ENCODE measurements at places on chromosomes 11 and 22.

GRCh38 chr11:10326012-10326964 lies 21.4 kb downstream of the ADM start:
- no peak for DNase-seq

GRCh38 chr11:35162745-35163144 lies 23.8 kb downstream of the CD44 start:
- no peak for DNase-seq

GRCh38 chr11:127649958-127650357 lies 649.4 kb upstream of the KIRREL3 start:
- DNase-seq, result no peak

- no peak for DNase-seq
Measured at GRCh38 chr22:49609207-49609876, 218.3 kb downstream of the BRD1 start.

GRCh38 chr11:80024119-80024518 lies 583.3 kb upstream of the TENM4 start:
- DNase-seq, result no peak

DNA sequence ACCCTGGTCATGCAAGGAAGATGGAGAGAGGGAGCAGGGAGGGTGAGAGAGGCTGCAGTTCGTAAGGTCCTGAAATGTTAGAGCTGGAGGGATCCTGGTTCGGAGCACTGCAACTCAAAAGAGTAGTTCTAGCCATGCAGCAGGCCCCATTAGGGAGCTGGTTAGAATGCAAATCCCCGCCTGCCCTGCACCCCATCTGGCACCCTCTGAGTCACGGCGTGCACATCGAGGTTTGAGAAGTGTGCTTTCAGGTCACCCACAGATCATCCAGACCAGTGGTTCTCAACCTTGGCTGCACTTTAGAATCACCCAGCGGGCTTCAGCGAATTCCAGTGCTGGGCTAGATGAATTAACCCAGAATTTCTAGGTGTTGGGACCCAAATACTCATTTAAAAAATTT lies 48.2 kb downstream of the ST3GAL4 start:
- no peak for DNase-seq

- no peak for DNase-seq
Measured at GRCh38 chr11:88536616-88537265, 199.2 kb upstream of the CTSC start.

DNA sequence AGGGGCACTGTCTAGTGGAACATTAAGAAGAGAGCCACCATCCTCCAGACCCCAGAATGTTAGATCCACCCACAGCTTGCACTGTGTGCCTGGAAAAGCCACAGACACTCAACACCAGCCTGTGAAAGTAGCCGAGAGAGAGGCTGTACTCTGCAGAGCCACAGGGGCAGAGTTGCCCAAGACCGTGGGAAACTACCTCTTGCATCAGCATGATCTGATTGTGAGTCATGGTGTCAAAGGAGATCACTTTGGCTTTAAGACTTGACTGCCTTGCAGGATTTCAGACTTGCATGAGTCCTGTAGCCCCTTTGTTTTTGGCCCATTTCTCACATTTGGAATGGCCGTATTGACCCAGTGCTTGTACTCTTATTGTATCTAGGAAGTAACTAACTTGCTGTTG lies 115.9 kb upstream of the CCDC179 start:
- DNase-seq, result peak; percentile 21

- no peak for DNase-seq
Measured at GRCh38 chr11:416757-417621, 2.2 kb upstream of the SIGIRR start.

GRCh38 chr22:19904935-19905334 lies 36.6 kb upstream of the COMT start:
- no peak for DNase-seq

DNA sequence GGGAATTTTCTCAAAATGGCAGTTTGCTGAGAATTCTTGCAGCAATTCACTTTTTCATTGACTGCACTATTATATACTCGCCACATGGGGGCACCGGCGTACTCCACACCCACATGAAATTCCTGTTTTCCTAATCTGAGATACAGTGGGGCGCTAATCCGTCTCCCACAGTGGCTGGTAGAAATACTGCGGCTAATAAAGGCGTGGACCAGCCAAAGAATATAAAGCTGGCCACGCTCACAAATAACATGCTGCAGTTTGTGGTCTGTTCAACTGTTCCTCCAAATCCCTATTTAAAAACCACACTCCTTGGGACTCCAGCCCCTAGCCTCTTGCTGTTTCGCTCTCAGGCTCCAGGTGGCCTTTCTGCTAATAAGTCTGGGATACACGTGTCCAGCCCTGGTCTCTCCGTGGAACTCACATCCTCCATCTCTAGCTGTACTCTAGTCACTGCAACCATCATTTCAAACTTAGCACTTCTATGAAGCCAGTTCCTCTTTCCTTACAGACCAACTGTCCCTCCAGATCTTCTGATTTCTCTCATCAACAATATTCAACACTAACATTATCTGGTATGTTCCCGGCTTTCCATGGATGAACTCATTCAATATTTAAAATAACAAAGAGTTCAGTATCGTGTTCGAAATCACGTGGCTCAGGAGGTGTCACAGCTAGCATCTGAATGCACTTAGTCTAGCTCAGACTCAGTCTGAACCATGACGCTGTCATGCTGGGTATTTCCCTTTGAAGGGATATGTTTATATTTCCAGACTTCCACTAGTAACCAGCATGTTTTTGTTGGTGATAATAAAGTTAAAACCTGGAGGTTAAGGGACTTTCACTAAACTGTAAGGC lies 22.0 kb downstream of the TBRG1 start:
- DNase-seq, result no peak

DNA sequence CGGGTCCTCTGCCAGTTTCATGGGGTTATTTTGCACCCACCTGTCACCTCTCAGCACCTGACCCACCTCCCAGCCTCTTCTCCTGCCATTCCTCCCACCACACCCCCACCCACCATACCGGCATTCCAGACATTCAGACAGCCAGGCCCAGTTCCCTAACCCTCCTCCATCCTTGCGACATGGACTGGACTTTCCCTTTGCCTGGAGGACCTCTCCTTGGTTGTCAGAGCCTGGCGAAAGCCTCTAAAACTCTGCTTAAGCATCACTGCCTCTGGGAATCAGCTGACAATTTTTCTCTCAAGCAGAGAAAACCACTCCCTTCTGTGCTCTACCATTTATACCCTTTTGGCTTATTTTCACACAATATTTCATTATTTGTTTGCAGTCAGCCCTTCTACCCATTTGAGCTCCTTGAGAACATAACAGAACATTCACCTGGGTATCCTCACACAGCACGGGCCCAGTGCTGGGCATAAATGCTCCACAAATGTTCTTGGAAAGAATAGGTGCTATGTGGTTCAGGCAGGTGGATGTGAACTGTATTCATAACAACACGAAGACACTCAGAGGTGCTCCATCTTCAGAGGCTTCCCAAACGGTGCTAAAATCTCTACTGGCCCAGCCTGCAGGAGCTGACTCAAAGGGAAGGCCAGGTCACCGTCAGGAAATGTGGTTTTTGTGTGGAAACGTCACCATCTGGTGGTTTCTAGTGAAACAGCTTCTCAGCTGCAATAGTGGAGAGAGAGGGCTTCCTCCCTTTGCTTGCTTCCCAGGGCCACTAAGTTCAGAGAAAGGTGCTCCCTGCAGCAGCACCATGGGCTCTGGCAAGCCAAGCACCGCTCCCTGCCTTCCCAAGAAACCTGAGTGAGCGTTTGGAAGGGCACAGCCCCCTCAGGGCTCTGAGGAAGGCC lies 10.4 kb downstream of the SPATA19 start:
- DNase-seq, result peak; percentile 36

Measured in stimulated activated CD8-positive, alpha-beta memory T cell treated with anti-CD3 and anti-CD28 coated beads, Interleukin-15, amount 100 ng/mL, for 48 hours (primary cell).